ENCODE measurements at places on chromosomes 1 and 21.

- DNase-seq = no peak
Observed at GRCh38 chr1:178918955-178919354, 48.1 kb upstream of the ANGPTL1 start.

- DNase-seq = no peak
Observed at GRCh38 chr21:34701726-34702125, 32.9 kb downstream of the CLIC6 start.

DNA sequence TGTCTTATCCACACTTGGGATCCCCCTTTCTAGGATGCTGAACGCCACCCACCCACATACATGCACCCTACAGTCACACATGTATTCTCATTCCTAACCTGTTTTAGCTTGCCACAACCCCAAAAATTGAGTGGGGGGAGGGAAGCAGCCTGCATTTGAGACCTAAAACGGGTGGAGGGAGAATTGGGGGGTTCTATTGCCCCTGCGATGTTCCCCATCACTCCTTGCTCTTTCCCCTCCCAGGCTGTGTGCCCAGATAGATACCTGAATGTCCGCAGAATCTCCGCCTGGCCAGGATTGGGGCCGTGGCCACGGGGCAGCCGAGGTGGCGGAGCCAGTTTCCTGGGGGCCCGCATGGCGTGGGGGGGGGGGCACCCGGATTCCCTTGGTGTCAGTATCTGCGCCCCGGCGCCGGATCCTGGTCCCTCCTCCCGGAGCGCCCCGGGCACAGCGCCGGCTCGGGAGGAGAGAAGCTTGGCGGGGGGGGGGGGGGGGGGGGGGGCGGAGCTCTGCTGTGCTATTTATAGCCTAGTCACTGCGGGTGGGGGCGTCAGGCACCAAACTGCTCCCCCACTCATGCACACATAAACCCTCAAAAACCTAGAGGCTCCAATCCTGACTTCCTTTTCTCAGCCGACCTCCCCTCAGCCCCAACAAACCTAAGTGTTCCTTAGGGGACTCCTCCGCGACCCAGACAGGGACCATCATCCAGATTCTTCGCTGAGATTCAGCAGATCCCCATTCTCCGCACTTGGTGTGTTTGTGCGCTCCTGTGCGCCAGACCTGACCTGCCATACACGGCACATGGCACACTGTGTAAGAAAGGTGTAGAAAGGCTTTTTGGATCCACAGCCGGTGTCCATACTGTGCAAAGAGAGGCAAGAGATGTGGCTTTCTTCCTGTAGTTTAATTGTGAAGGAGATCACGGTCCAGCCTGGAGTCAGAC is 1.9 kb downstream of the ANKRD34A start:
- DNase-seq = peak; percentile 83

GRCh38 chr1:202860744-202861419 is 28.1 kb downstream of the RABIF start:
- DNase-seq = peak; percentile 70

DNA sequence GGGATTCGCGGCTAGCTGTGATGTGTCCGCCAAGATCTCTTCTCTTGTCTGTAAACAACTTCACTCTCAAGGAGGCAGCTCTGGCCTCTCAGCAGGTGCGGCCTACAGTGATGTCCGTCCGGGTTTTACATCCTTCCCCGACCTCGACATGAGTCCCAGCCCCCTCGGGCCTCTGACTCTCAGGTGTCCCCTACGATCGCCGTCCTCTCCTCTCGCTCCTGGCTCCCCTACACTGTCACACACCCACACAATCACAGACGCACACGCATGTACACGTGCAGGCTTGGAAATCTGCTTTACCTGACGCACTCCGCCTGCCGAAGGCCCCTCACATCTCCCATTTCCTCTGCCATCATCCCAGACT is 797 bp upstream of the RSPH1 start:
- no peak for DNase-seq

- DNase-seq = no peak
Observed at GRCh38 chr1:18419113-18419844, 61.5 kb upstream of the KLHDC7A start.

GRCh38 chr1:186775881-186776560 is 52.7 kb upstream of the PLA2G4A start:
- no peak for DNase-seq

- no peak for DNase-seq
Observed at GRCh38 chr1:9233241-9233941, 1.2 kb upstream of the H6PD start.

DNA sequence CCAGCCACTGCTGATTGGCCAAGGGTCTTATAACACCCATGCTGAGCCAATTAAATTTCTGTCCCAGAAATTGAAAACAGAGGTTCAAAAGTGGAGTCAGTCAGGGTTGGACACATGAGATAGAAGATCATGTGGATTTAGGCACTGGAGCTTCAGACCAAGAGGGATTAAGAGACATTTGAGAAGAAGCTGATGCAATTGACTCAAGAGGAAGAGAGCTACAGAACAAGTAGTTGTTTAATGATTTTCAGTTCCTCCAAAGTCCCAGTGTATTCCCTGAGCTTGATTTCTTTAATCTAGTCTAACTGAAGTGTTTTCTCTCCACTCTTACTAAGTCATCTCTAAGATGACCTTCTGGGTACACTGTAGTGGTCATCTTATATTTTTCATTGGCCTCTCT is 227.1 kb downstream of the DUSP10 start:
- no peak for DNase-seq

DNA sequence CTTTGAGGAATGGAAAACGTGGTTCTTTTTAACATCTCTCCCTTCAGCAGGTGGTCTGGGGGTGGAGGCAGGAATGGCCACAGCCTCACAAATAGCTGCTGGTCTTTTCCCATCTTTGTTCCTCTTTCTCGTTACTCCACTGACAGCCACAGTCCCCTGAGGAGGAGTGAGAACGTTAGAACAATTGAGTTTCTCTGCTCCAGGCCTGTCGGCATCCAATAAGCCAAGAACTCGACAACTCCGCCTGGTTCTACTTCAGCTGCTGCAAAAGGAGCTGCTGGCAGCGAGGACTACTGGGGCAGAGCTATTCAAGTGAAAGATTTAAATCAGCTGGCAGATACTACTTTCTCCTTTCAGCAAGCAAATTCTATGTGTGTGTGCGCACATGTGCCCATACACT is 169.5 kb upstream of the GALNT2 start:
- DNase-seq = no peak

DNA sequence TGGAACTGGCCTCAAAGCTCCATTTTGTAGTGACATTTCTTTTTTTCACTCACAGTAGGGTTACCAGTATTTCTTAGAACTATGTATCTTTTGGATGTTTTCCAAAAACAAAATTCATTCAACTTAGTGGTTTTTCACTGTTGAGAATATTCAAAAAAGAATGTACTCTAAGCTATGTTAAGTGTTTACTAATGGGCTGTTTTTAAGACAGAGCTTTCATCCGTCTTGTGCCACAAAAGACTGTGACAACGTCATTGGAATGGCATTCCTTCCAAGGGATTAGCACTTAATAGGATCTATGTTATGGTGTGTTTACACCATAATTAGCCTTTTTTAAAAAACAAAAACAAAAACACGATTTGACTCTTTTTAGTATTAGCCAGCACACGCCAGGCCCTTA is 66.8 kb downstream of the TTC3 start:
- no peak for DNase-seq

DNA sequence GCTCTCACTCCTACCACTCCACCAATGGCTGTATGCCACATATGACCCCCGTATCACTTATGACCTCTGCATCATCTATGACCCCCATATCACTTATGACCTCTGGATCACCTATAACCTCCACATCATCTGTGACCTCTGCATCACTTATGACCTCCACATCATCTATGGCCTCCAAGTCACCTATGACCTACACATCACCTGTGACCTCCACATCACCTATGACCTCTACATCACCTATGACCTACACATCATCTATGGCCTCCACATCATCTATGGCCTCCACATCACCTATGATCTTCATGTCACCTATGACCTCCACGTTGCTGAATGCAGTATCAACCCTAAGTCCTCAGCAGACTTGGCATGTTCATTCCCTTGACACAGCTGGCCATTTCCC is 271.2 kb downstream of the MATN1 start:
- DNase-seq = no peak

DNA sequence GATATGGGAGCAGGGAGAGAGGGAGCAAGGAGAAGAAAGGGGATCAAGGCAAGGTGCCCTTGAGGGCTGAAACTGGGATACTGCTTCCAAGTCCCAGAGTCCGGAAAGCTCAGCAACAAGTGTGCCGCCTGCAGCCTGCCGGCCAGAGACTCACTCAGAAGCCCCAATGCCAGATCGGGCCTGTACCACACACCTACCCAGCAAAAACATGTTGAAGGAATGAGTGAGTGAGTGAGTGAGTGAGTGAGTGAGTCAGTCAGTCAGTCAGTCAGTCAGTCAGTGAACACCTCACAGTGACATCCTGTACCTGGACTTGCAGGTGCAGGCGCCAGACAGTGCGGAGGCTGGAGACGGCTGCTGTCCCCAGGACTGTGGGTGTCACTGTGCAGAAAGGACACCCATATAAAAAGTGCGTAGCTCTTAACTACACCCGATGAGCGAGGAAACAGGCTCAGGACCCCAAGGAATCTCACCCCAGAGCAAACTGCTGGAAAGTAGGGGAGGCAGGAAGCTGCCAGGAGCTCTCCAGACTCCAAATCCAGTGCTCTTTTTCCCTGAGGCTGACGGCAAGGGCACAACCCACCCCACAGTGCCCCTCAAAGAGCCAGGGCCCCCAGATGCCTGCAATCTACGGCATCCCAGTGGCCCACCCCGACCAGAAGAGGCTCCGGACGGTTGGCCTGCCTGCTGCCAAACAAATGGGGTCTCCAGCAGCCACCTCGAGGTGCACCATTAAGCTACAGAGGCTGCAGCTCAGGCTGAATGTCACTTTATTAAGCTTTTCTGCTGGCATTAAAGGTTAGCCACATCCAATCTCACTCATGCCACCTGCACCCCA is 261.7 kb downstream of the NPHP4 start:
- no peak for DNase-seq

- DNase-seq = no peak
Observed at GRCh38 chr1:177525176-177525575, 354.4 kb downstream of the BRINP2 start.

Data from activated CD8-positive, alpha-beta memory T cell treated with anti-CD3 and anti-CD28 coated beads for 24 hours (primary cell).